ENCODE measurements at places on chromosomes 4 and X. TPM values are rescaled to one million over a fixed set of nuclear protein-coding genes. Genes with fewer than 3 reads are reported as not detected.

GYG2 gene
- 3.9 TPM for total RNA-seq

GPR173 gene
- total RNA-seq: 3.9 TPM

BEND4 gene
- total RNA-seq: not detected

HHIP gene
- 1.7 TPM for total RNA-seq

PPARGC1A gene
- 0.86 TPM for total RNA-seq

DKC1 gene
- 34.8 TPM for total RNA-seq

DTHD1 gene
- not detected for total RNA-seq

S100P gene
- total RNA-seq: not detected

USP17L20 gene
- total RNA-seq: not detected

FGB gene
- not detected for total RNA-seq

EGFL6 gene
- total RNA-seq: 0.32 TPM

NKAP gene
- 3.9 TPM for total RNA-seq

SATL1 gene
- not detected for total RNA-seq

ASB12 gene
- not detected for total RNA-seq

ZBTB33 gene
- 12.9 TPM for total RNA-seq

FRG1 gene
- 31.2 TPM for total RNA-seq

FMR1NB gene
- total RNA-seq: not detected

FAAH2 gene
- total RNA-seq: 0.86 TPM

NOA1 gene
- total RNA-seq: 16.8 TPM

ZFP42 gene
- total RNA-seq: not detected

MAGEA3 gene
- total RNA-seq: not detected

TMSB15C gene
- total RNA-seq: 5.2 TPM

ZNF182 gene
- 3.2 TPM for total RNA-seq

Measured in fibroblast of villous mesenchyme (primary cell).